ENCODE measurements at places on chromosomes 12 and 14.
A peak's percentile ranks its signal among the peaks of the same experiment; 100 is the strongest.

- DNase-seq: no peak
These were observed 30.1 kb downstream of the P2RX4 start for GRCh38 chr12:121240062-121240420.

DNA sequence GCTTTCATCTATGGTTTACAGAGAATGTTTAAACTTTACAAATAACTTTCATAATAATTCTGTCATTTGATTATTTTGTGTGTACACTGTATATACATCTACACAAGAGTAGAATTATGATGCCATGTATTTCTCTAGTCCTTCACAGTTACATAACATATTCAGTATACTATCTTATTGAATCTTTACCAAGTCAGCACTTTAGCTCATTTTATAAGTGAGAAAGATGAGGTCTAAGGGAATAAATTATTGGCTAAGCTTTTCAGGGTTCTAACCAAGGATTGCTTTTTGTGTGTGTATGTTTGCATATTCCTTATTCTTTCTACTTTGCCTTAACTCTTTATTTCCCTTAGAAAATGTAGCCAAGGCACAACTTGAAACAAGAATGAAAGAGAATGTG is 84.3 kb upstream of the PTPRQ start:
- no peak for DNase-seq

GRCh38 chr12:14611640-14612203 is 44.0 kb upstream of the PLBD1 start:
- no peak for DNase-seq

DNA sequence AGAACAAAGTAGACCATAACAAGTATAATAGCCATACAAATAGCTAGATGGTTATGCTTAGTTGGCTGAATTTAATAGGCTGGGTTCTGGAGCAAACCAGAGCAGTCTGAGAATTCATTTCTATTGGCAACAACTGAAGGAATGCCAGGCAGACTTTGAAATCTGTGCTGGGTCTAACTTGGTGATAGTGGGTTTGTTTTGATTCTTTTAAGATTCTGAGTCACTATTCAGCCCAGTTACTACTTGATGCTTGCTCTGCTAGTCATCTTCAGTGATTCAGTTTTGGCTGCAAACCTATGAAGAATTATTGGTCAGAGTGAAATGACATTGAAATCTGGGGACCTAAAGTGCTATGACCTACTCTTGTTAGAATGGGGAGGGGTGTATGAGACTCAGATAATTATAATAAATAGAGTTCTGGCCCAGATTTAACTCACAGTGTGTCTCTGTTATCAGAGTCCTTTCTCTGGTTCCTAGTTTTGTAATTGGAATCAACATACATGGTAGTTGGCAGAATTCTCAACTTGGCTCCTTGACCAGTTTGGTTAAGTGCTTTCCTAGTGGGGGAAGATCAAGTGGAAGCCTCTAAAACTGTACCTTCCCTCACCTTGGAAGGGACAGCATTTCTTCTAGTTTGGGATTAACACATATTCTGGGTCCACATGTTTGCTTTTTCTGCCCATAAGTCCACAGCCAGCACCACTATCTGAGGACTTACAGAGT is 43.5 kb downstream of the MNAT1 start:
- no peak for DNase-seq

GRCh38 chr12:109597795-109598427 is 24.3 kb downstream of the MVK start:
- peak; percentile 53 for DNase-seq

DNA sequence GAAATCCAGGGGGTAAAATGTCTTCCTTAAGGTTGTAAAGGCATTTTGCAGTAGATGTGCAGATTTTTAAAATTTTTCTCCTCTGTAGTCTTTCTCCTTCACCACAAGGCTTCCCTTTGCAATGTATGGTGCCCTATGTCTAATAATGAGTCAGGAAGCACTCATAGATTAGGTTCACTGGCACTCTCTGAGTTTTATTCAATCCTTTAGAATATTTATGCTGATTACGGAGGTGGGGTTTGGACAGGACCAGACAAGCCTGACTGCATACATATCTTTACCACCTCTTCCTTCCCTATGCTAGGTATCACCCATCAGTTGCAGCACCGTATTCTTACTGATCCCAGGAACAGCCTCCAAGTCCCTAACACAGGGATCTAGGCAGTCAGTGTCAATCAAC is 99.5 kb downstream of the NEDD1 start:
- no peak for DNase-seq

Measured in T-helper 9 cell (primary cell).